GM23248 (cell line): ENCODE measurements at places on chromosomes 3 and 15. TPM values are rescaled to one million over a fixed set of nuclear protein-coding genes. Genes with fewer than 3 reads are reported as not detected.
A peak's percentile ranks its signal among the peaks of the same experiment; 100 is the strongest.

GRCh38 chr3:132723024-132723950 is 1.1 kb upstream of the NPHP3 start:
- peak; percentile 81 for DNase-seq

- DNase-seq = peak; percentile 51
Measured at GRCh38 chr15:74265046-74265639, 29.0 kb downstream of the CCDC33 start.

- no peak for DNase-seq
Measured at GRCh38 chr3:16255726-16256125, 9.0 kb downstream of the DPH3 start.

DNA sequence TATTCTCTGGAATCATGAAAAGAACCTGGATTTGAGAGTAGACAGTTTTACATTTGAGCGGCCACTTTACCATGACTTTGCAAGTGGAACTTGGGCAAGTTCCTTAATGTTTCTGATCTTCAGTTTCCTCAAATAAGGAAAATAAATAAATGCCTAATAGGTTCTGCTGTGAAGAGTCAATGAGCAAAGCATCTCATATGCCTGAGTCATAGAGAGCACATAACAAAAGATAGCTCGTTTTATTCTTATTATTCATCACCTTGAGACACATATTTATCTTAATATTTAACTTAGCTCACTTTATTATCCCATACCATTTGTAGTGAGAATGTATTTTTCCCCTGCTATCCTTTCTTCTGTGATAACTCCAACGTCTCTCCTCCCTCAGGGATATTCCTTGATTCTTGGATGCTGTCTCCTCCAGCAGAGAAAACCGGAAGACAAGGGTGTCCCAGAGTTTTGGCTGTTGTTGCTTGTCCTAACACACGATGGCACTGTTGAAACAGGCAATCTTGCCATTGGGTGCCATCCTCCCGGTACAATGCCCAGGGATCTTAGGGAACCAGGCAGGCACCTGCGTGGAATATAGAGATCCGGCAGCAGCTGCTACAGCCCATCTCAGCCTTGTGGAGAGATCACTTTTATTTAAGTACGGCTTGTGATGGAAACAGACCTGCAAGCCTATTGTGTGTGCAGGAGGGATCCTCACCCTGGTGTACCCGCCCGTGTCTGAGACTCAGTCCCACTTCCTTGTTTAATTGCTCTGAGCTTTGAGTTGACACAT is 33.3 kb upstream of the VPS33B start:
- DNase-seq = peak; percentile 83

DNA sequence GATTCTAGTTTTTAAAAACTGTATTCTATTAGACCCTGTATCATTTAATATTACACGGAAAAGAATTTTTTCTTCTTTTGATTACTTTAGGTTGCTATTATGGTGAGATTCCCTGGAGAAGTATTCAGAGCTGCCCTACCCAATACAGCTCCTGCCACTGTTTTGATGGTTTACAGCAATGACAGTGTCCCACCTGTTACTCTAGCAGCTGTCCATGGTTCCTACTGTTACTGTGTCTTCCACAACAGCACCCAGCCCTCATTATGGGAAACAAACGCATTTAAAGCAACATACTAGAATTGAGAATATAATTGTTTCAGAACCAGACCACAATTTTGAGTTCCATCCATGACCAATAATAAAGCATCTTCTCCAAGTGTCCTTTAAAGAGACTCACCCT is 450.7 kb downstream of the SHQ1 start:
- no peak for DNase-seq

- no peak for DNase-seq
Measured at GRCh38 chr15:27833974-27834373, 265.1 kb downstream of the OCA2 start.

DNA sequence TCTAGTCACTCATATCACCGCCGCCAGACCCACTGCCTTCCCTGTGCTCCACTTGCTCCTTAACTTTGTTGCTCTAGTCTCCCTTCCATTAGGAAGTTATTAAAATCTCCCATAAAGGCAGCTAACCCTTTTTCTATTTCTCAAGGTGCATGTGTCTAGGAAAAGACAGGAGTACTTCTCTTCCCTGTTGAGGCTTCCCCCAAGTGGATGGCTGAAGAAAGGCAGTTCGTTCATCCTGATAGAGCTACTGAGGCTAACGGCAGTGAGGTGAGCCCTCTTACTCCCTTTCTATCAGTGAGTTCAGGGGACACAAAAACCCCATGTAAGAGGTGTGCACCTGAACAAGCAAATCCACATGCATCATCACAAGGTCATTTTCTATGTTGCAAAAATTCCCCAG is 397.8 kb downstream of the IGSF11 start:
- DNase-seq = peak; percentile 13

Gene DAZL
- not detected in 2 replicates for total RNA-seq

DNA sequence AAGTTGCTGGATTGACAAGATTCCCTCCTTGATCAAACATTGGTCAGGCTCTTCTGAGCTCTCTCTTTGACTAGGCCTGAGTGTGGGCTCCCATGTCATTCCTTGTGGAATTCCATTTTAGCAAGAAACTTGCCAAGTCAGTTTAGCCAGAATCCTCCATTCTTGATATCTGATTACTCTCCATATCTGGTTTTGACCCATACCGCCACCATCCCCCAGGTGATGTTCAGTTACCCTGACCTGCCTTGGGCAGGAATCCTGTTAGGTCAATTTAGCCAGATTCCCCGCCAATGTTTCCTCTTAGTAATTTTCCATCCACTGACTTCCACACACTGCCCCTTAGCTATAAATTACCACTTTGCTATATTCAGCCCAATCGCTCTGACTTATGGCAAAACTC is 1.0 kb upstream of the PCCB start:
- no peak for DNase-seq

- no peak for DNase-seq
Measured at GRCh38 chr15:69736161-69736560, 283.5 kb downstream of the RPLP1 start.

DNA sequence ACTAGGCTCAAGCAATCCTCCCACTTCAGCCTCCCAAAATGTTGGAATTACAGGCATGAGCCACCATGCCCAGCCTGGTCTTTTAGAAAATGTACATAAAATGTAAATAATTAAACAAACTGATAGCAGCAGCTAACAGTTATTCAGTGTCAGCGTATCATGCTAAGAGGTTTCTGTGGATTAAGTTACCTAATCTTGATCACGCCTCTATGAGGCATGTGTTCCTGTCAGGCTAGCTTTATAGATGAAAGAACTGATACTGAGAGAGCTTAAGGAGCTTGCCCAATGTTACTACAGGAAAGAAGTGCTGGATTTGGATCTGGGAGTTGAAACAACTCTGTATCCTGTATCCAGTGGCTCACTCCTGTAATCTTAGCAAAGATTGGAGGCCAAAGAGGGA is 11.2 kb upstream of the MST1R start:
- no peak for DNase-seq

DNA sequence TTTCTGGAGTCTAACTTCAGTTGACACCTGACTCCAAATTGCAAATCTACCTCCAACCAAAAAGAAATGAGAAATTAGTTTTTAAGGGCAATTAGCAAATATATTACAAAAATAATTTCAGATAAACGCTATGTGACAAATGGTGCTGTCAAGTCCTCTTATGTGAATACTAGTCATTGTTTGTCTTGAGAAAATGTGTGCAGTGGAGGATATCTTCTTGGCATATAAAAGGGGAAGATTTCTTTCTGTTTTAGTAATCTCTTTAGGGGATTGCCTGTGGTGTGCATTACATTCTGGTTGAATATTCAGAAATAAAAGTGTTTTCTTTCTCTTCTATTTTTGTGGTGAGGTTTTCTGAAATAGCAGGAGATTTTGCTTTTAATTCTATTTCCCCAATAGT is 3.0 kb upstream of the GCSAM start:
- DNase-seq = no peak

- no peak for DNase-seq
Measured at GRCh38 chr3:166499636-166500035, 662.4 kb upstream of the BCHE start.

GRCh38 chr3:34856081-34856947 is 783.0 kb upstream of the ARPP21 start:
- no peak for DNase-seq

- peak; percentile 80 for DNase-seq
Measured at GRCh38 chr3:159828542-159828943, 160.1 kb upstream of the IL12A start.

DNA sequence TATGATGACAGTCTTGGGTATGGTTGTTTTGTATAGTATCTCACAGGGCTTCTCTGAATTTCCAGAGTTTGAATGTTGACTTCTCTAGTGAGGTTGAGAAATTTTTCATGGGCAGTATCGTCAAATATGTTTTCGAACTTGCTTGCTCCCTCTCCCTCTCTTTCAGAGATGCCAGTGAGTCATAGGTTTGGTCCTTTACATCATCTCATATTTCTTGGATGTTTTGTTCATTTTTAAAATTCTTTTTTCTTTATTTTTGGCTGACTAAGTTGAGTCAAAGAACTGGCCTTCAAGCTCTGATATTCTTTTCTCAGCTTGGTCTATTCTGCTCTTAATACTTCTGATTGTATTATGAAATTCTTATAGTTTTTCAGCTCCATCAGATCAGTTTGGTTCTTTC is 282.3 kb upstream of the NECTIN3 start:
- DNase-seq = peak; percentile 74

Gene WDR73
- total RNA-seq = 26.0 and 31.9 TPM in 2 replicates

Gene SLC6A20
- total RNA-seq = not detected in 2 replicates
